ENCODE measurements at places on chromosomes 2 and 18.

DNA sequence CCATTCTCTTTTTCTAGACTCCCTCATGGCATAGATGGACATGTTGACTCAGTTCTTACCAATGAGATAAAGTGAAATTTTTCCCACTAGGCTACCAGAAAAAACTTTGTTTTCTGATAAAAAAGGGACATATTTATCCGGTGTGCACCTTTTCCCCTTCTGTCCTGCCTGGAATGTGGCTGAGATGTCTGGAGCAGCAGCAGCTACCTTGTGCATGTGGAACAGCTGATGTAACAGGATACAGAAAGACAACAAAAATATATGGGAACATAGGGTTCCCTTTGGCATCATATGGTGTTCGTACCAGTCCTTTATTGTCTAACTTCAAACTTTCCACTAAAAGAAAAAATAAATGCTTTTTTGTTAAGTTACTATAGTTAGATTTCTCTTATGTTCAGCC lies 460.2 kb upstream of the HS6ST1 start:
- no peak for DNase-seq

DNA sequence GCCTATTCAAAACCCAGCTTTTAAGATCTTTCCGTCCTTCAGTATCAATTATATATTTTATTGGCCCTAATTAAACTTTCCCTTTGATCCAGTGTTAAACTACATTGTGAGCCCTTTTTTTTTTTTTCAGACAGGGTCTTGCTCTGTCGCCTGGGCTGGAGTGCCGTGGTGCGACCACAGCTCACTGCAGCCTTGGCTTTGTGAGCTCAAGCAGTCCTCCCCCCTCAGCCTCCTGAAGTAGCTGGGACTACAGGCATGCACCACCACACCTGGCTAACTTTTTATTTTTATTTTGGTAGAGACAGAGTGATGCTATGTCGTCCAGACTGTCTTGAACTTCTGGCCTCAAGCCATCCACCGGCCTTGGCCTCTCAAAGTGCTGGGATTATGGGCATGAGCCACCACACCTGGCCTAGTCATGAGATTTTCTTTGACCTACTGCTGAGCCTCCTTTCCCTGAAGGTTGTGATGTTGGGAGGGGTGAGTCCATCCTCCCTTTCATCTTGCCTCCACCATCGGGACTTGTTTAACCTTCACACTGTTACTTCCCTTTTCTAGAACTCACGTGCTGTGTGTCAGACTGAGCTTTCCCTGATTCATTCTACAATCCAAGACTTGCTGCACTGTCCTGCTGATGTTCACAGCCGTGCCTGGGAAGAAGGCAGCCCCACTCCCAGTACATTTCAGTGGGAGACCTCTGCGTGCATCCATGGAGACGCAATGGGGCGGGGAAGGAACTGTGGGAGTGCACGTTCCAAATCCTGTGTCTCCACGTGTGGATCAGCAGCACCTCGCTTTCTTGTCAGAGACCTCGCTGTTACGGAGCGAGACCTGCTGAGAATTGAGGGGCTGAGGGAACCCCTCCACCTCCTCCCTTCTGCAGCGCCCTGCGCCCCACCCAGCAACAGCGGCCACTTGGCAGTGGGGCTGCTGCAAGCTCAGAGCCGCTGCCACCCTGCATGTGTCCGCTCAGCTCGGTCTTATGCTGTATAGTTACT lies 10.8 kb downstream of the OXER1 start:
- no peak for DNase-seq

GRCh38 chr18:3012136-3013023 lies 564 bp downstream of the LPIN2 start:
- no peak for DNase-seq

DNA sequence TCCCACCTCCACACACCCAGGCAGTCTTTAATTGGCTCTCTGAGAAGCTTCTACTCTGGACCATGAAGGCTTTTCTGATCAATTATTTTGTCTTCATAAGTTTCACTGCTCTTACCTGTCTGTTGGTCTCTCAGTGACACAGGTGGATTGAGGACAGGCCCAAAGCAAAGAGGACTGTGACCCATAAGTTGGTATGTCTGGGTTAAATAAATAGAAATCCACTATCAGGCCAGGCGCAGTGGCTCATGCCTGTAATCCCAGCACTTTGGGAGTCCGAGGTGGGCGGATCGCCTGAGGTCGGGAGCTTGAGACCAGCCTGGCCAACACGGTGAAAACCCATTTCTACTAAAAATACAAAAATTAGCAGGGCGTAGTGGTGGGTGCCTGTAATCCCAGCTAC lies 2.7 kb upstream of the SLC16A14 start:
- no peak for DNase-seq

- peak; percentile 8 for DNase-seq
Observed at GRCh38 chr2:222203041-222203440, 95.8 kb downstream of the PAX3 start.

GRCh38 chr18:32093102-32093511 lies 1.4 kb downstream of the RNF138 start:
- peak; percentile 50 for DNase-seq

- DNase-seq, result peak; percentile 65
Observed at GRCh38 chr18:74597034-74597661, 522 bp upstream of the ZNF407 start.

- peak; percentile 23 for DNase-seq
Observed at GRCh38 chr18:61957801-61958516, 65.2 kb upstream of the RNF152 start.

DNA sequence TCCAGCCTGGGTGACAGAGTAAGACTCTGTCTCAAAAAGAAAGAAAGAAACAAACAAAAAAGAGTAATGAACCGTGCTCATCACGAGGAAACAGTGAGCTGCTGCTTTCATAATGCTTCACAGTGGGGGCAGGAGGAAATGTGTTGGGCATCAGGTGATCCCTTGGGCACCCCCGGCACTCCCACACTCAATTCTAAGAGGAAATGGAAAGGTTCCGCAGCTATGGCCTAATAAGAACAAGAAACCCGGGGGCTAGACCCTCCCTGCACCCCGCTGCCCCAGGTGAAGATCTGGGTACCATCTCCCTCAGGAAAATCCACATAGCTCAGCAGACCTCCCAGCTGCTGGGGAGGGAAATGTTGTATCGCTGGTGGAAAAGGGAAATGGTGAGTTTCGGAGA lies 118.9 kb downstream of the LPIN1 start:
- no peak for DNase-seq

- no peak for DNase-seq
Observed at GRCh38 chr2:67050622-67051021, 346.5 kb upstream of the ETAA1 start.

GRCh38 chr2:234258562-234259141 lies 208.2 kb downstream of the SPP2 start:
- peak; percentile 41 for DNase-seq

DNA sequence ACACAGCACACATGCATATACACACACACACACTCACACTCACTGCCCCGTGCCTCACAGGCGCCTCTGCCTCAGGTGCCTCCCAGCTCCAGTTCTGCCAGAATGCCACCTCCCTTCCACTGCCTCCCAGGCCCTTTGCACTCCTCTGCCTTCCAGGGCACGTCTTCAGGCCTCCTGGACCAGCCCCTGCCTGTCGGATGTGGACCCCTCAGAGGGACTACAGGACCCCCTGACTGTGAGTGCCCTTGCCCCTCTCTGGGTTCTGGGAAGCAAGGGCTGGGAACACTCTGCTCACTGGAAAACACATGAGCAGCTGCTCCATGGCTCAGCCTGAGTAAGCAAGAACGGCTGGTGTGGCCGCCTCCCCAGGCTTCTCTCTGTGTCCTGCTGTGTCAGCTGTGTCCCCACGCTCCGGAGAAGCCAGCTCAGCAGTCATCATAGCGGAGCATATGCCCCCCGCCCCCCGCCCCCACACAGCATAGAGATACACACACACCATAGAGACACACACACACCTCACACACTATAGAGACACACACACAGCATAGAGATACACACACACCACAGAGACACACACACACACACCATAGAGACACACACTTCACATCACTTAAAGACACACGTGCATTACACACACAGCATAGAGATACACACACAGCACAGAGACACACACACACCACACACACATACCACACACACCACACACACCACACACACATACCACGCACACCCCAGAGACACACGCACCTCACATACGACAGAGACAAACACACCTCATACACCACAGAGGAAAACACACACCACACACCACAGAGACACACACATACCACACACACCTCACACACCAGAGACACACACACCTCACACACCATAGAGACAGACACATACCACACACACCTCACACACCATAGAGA lies 271.3 kb downstream of the CYRIA start:
- no peak for DNase-seq

GRCh38 chr2:226076529-226076928 lies 677.0 kb downstream of the NYAP2 start:
- peak; percentile 18 for DNase-seq
